NCI-H460 (cell line): ENCODE measurements at places on chromosomes 7 and 10.
A peak's percentile ranks its signal among the peaks of the same experiment; 100 is the strongest.

- DNase-seq, result no peak
Observed at GRCh38 chr10:124600051-124600880, 138.6 kb downstream of the LHPP start.

DNA sequence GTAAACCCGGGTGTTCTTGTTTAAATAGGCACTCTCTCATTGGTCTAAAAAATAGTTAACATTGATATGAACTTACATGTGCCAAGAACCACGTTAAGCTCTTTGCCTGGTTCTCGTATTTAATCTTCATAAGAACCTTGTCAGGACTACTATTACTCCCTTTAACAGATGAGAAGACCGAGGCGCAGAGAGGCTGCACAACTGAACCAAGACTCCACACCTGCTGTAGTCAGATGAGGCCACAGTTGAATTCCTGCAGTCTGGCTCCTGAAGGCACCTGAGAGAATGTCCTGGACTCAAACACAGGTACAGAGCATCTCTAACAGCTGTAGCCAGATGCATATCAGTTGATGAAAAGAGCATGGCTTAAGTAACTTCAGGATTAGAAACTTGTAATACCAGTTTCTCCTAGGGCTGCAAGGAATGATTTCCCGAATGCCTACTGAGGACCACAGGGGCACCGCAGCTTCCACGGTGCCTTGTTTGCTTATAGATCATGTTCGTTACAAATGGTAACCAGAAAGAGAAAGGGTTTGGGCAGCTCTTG is 9.5 kb downstream of the DDC start:
- DNase-seq, result no peak

GRCh38 chr10:119409906-119410305 is 132.6 kb downstream of the RGS10 start:
- DNase-seq, result no peak

GRCh38 chr7:82722946-82723345 is 279.4 kb upstream of the CACNA2D1 start:
- no peak for DNase-seq

- no peak for DNase-seq
Observed at GRCh38 chr10:120508393-120508792, 51.4 kb downstream of the PLPP4 start.

DNA sequence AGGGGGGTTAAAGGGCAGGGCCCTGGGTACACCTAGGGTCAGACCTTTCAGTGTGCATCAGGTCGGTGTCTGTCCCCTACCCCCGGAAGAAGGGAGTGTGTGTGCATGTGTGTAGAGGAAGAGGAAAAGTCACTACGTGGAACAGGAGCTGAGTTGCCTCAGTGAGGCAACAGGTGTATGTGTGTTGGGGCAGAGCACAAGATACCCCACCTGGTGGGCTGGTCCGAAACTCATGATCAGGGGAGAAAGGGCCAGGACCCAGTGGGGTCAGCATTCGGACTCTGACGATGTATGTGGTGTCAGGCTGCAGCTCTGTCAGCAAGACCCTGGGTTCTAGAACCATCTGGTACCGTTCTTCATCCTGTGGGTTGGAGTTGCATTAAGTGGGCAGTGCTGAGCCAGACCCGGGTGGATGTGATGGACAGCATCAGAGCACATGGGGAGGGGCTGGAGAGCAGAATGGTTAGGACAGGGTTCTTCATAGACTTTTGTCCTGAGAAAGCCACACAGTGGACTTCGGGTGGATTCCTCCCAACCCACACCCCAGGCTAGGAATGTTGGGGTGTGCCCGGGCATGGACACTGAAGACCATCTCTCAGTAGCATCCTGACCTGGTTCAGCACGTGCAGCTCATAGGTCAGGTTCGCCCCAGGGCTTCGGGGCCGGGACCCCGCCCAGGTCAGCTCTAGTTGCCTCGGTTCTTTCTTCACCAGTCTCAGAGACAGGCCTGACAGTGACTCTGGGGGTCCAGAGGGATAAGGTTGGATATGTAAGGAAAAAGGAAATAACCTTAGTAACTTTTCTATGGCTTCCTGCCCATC is 10.7 kb downstream of the EPHA1 start:
- no peak for DNase-seq

- no peak for DNase-seq
Observed at GRCh38 chr7:88638583-88638982, 120.9 kb upstream of the ZNF804B start.

- no peak for DNase-seq
Observed at GRCh38 chr7:5671046-5671445, 110.4 kb downstream of the RNF216 start.

GRCh38 chr7:78279457-78279856 is 480.9 kb downstream of the PHTF2 start:
- DNase-seq, result no peak

DNA sequence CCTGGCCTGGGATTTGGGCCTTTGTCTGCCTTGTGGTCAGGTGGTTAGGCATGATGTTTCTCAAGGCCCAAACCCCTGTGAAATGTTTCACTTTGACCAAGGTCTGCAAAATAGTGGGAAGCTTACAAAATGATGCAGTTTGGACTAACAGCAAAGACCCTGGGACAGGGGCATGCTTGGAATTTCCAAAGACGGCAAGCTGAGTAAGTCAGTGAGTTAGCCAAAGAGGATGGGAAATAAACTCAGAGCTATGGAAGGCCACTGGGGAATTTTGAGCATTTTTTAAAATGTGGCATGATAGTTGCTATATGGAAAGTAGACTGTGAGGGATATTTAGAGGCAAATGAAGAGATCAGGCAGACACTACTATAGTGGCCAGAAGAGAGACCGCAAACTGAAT is 31.6 kb upstream of the PPP1R3C start:
- DNase-seq, result no peak

- DNase-seq, result no peak
Observed at GRCh38 chr7:135151533-135151932, 3.7 kb downstream of the TMEM140 start.

GRCh38 chr7:55140941-55141278 is 122.1 kb downstream of the EGFR start:
- DNase-seq, result no peak

GRCh38 chr10:78758176-78758575 is 310.6 kb upstream of the ZMIZ1 start:
- no peak for DNase-seq

DNA sequence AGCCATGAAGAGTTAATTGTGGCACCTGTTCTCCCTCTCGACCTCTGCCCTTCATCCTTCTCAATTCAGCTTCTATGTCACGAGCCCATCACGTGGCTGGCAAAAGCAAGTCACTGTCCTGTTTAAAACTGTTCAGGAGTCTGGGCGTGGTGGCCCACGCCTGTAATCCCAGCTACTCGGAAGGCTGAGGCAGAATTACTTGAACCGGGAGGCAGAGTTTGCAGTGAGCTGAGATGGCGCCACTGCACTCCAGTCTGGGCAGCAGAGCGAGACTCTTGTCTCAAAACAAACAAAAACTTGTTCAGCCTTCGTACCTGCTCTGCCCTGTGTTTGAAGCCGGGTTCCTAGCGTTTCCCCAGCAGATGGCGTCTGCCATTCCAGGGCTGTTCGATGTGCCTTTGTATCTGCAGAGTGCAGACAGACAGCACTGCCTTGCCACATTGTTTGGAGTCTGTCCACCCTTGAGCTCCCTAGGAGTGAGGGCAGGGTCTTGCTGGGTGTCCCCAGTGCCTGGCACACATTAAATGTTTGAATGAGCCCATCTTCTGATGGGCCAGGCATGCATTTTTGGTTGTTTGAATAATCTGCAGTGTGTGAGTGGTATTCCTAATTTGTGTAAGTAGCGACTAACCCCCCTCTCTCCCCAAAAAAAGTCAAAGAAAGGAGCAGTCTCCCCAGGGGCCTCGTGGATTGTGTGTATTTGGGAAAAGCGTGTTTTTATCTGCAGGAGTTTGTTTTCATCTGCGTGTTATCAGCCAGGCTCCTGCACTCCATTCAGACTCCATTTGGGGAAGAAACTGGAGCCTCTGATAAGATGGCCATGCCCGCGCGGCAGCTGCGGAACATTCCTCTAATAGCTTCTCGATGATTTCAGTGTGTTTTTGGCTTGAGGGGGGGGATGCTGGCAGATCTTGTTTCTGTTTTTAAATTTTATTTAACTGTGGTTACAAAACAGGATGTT is 61.2 kb downstream of the DNAJB6 start:
- DNase-seq, result peak; percentile 36

DNA sequence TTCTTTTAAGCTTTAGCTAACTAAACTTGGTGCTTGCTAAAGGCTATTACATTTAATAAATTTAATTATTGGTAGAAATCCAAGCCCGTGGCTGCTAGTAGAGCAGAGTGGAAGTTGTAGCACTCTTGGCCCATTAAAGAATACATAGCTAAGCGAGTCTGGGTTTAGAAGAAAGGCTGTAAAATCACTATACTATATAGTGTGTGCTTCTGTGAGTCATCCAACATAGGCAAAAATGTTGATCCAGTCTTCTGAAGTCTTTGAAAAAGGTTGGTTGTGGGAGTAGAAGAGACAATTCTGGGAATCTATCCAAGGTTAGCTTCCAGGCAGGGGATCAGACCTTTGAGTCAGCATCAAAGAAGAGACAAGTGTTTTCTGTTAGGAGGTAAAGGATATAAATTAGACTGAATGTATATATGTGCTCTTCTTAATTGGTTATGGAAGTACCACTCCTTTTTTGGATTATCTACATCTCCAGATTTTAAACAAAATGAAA is 664.2 kb downstream of the NXPH1 start:
- no peak for DNase-seq

- DNase-seq, result no peak
Observed at GRCh38 chr7:17010637-17011300, 129.0 kb upstream of the AGR3 start.

DNA sequence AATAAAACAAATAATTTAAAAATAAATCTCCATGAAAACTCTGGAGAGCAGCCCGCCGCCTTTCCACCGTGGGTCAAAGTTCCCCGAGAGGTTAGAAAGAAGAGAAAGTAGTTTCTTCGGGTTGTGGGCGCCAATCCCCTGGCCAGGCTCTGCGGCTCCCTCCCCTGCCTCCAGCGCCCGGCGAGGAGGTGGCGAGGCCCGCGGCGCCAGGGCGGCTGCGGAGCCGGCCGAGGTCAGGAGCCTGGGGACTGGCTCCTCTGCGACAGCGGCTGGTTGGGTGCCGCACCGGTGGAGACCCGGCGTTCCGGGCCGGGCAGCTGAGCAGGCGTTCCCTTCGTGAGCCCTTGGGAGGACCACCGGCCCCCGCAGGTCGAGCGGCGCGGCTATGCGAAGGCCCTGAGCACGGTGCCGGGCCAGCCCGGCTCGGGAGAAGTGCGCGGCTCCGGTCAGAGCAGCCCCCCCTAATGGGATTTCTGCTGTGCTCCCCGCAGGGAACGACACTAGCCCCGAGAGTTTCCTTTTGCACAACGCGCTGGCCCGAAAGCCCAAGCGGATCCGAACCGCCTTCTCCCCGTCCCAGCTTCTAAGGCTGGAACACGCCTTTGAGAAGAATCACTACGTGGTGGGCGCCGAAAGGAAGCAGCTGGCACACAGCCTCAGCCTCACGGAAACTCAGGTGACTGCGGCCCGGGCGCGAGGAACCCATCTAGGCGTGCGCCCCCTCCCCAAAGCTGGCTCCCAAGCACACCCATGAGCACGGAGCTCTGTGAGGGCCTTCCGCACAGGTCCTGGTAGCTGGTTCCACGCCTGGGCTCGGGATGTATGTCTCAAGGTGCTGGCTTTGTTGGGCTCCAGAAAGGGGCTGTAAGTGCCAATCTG is 2.8 kb downstream of the EMX2 start:
- DNase-seq, result no peak

DNA sequence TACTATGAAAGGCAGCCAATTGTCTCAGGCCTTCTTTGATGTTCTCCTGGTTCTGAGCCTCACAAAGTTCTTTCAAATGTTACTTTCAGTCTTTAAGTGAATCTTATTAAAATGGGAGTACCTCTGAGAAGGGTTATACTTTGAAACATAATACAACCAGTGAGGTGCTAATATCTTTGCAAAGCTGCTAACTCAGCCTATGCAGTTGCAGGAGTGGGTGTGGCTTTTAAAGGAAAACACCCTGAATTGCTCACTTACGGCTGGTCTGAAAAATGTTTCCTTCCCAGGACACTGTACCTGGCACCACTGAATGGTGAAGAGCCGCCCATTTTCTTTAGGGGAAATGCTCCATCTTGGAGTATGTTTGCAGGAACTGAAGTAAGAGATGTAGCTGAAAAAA is 130.9 kb downstream of the CHN2 start:
- DNase-seq, result no peak

DNA sequence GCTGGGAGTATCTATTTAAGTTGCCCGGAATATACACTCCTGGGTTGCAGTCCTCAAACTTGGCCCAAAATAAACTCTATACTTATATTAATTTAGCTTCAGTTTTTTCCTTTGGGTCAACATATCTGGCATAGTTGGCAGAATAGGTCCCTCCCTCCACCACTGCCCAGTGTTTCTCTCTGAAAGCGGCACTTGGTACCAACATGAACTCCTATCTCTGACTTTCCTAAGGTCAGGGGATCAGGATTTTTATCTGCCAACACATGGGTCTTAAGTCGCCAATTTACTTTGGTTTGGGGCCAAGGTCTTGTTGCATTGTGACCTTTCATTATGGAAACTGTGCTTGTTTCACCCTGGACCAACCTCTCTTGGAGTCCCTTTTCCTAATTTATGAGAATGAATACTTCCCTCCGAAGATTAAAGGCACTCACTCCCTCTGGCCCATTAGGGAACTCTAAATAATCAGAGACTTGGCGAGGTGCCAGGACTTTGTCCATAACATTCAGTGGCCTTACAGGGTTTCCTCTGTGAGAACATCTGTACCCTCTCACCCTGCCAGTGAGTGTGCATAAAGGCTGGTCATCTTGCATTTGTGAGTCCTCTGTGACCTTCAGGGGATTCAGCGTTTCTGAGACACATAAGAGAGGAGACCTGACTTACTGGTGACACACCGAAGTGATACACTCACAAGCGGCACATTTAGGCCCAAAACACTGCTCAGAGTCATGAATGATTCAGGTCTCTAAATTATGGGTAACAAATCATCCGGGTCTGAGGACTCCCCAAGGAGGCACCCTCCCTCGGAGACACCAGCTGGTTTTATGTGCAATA is 19.7 kb upstream of the FKBP9 start:
- DNase-seq, result no peak

DNA sequence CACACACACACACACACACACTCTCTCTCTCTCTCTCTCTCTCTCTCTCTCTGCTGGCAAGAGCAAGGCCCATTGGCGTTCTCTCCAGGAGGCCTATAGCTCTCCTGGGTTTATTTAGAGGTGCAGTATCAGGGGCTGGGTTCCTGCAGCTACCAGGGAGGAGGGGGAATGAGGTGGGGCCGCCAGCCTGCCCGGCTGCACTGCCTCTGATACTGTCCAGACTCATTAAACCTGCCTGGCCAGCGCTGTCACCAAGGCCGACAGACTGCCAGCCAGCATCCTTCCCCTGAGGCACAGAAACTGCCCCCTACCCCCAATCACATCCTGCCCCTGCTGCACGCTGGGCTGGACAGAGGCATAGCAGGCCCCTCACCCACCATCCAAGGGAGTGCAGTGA is 4.3 kb downstream of the PRRT4 start:
- no peak for DNase-seq
